ENCODE measurements at places on chromosomes 16 and 17. TPM values are rescaled to one million over a fixed set of nuclear protein-coding genes. Genes with fewer than 3 reads are reported as not detected.

KCNJ2 gene
- 0.70 TPM for total RNA-seq

CLEC19A gene
- total RNA-seq, result not detected

RASL10B gene
- total RNA-seq, result 13.3 TPM

KRT40 gene
- not detected for total RNA-seq

NT5M gene
- total RNA-seq, result 0.86 TPM

SMIM22 gene
- total RNA-seq, result not detected

KRT12 gene
- not detected for total RNA-seq

CFAP97D1 gene
- 0.18 TPM for total RNA-seq

TBC1D3G gene
- not detected for total RNA-seq

GRCh38 chr16:79902351-79902750, 301.8 kb upstream of the MAF start:
- no peak for DNase-seq
- no peaks in the 10 kb centered on the region for H3K27me3 ChIP-seq
- no peak overlapping the region for H3K4me3 ChIP-seq
- H3K27ac ChIP-seq, result no peak overlapping the region
- no peaks in the 10 kb centered on the region for H3K36me3 ChIP-seq

GRCh38 chr16:23561586-23561985, 4.1 kb downstream of the UBFD1 start:
- no peak overlapping the region for H3K27ac ChIP-seq
- H3K27me3 ChIP-seq, result no peaks in the 10 kb centered on the region
- no peak overlapping the region for H3K4me3 ChIP-seq
- peaks cover 8% of the 10 kb centered on the region for H3K36me3 ChIP-seq
- H3K4me1 ChIP-seq, result peaks cover 6% of the 10 kb centered on the region

- no peak overlapping the region for H3K27ac ChIP-seq
- no peak overlapping the region for H3K4me3 ChIP-seq
- H3K27me3 ChIP-seq, result no peaks in the 10 kb centered on the region
- DNase-seq, result no peak
These were observed 174.0 kb downstream of the KATNIP start for GRCh38 chr16:27723711-27724481.

DNA sequence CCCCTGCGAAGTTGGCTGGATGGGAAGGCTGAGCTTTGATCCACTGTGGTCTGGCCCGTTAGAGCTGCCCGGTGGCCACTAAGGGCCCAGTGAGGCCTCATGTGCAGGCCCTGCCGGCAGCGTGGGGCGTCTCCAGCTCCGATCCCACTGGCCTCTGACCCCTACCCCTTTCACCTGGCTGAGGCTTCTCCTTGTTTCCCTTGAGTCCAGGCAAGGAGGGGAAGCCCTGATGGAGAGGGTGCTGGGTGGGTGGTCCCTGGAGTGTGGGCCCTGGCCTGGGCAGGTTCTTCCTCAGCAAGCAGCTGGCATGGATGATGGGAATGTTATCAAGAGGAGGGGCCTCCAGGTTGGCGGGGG, 356.8 kb downstream of the SEC14L1 start:
- H3K4me3 ChIP-seq, result no peak overlapping the region
- no peaks in the 10 kb centered on the region for H3K27me3 ChIP-seq
- peaks cover 1% of the 10 kb centered on the region for H3K36me3 ChIP-seq
- H3K27ac ChIP-seq, result no peak overlapping the region
- DNase-seq, result peak; percentile 21

DNA sequence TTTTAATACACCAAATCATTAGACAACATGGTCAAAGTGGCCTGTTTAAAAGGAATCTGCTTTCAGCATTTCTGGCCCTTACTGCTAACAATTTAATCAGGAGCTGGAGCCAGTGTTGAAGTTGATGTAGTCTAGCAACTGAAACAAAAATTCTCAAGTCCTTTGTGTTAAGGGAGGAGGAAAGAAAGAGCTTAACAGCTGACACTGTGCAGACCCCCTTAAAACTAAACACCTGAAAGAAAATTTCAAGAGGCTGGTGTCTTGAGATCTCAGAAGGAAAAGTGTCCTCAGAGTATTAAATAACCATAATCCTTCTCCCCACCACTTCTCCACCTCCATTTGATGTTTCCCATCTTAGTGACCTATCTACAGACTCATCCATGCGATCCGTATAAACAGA, 232.1 kb downstream of the FTO start:
- no peaks in the 10 kb centered on the region for H3K27me3 ChIP-seq
- no peak for DNase-seq
- H3K4me3 ChIP-seq, result no peak overlapping the region

Data from Caco-2 (cell line).